ENCODE measurements at places on chromosomes 12 and 14.

DNA sequence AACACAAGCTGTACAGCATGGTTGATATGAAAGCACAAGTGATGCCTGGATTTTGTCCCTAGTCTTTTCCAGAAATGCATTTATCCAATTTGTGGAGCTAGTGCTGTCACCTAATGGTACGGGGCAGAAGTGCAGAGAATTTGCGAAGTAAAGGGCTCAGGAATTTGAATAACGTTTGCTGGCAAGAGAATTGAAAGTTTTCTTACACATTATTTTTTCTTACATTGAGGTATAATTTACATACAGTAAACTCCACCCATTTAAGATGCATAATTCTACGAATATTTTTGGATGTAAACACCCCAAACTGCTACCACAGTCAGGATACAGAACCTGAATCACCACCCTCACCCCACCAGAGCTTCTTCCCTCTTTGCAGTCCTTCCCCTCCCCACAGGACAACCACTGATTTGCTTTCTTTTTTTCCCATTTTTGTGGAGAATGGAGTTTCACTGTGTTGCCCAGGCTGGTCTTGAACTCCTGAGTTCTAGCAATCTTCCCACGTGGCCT lies 3.5 kb downstream of the AICDA start:
- DNase-seq, result peak; percentile 66

- no peak for DNase-seq
Measured at GRCh38 chr12:99287136-99287535, 360.4 kb upstream of the GARIN6 start.

DNA sequence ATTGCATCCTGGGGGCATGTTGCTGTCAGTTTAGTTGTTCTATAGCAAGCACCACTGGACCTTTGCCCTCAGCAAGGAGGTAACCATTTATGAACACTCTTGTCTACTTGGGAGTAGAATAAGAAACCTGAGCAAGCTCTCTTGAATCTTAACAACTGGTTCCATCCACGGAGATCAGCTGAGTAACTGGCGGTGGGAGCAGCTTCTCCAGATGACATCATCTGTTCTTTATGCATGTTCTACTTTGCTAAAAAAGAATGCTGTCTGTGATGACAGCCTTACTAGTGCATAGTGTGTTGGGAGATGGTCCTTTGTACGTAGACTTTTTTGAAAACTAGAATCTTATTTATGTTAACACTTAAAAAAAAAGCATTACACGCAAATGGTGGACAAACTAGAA lies 17.7 kb downstream of the SLC4A8 start:
- no peak for DNase-seq

- DNase-seq, result no peak
Measured at GRCh38 chr14:102079700-102079979, 7.2 kb downstream of the HSP90AA1 start.
